ENCODE measurements at places on chromosomes 11 and 22. TPM values are rescaled to one million over a fixed set of nuclear protein-coding genes. Genes with fewer than 3 reads are reported as not detected.

Gene CNTF
- 0.89 TPM for total RNA-seq

Gene OR51E2
- 0.53 TPM for total RNA-seq

Gene HEPHL1
- total RNA-seq: not detected

Gene PTPRCAP
- total RNA-seq: 0.84 TPM

GRCh38 chr11:70935006-70935768, 317.2 kb downstream of the SHANK2 start:
- no peak for DNase-seq

DNA sequence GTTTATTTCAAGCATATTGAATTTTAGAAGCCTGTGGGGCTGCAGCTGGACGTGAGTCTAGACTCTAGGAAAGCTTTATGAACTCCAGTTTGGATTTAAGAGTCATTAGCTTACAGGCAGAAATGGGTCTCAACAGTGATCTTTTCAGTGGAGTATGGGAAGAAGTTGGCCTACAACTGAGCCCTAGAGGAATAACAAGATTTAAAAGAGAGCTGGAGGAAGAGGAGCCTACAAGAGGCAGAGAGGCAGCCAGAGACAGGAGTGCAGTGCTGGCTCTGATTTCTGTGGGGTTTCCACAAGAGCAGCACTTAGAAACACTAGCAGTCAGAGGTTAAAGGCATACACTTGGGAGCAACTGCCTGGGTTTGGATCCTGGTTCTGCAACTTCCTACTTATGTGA, 17.9 kb downstream of the APOL5 start:
- peak; percentile 91 for DNase-seq

GRCh38 chr11:21710809-21711208, 482.1 kb upstream of the ANO5 start:
- peak; percentile 66 for DNase-seq

GRCh38 chr22:31279821-31280505, 12.3 kb downstream of the PIK3IP1 start:
- no peak for DNase-seq

Gene FAU
- total RNA-seq: 998 TPM

DNA sequence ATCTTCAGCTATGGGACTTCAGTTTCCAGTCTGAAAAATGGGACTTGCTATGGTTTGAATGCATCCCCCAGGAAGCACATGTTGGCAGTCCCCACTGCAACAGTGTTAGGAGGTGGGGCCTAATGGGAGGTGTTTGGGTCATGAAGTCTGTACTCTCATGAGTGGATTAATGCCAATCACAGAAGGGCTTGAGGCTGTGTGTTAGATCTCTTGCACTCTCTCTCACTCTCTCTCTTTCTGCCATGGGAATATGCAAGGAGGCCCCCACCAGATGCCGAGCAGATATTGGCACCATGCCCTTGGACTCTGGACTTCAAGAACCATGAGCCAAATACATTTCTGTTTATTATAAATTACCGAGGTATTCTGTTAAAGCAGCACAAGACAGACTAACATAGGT, 7.8 kb upstream of the AP1B1 start:
- DNase-seq: peak; percentile 37

DNA sequence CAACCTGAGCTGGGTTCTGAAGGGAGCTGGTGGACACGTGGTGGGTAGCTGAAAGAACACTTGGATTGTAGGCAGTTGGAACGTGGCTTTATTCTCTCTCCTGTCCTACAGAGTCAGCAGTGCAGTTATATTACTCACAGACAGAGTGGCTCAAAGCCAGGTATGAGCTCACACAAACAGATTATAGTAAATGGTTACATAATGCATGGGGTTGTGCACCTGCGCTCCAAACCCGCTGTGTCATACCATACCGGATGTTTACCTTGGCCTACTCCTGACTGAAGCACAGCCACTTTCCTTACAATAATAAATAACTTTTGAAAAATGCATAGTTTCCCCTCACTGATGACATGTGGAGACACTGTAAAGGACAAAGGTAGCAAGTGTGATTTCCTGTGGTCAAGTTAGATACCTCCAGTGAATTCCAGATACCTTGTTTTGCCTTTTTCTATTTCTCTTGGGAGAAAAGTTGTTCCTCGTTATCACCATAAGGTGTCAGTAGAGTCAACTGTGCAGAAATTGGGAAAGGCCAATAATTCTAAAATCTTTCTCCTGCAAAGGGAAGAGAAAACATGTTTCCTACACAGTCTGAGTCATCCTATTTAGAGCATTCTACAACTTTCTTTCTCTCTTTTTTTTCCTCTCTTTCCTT, 13.5 kb downstream of the MS4A6A start:
- peak; percentile 46 for DNase-seq

DNA sequence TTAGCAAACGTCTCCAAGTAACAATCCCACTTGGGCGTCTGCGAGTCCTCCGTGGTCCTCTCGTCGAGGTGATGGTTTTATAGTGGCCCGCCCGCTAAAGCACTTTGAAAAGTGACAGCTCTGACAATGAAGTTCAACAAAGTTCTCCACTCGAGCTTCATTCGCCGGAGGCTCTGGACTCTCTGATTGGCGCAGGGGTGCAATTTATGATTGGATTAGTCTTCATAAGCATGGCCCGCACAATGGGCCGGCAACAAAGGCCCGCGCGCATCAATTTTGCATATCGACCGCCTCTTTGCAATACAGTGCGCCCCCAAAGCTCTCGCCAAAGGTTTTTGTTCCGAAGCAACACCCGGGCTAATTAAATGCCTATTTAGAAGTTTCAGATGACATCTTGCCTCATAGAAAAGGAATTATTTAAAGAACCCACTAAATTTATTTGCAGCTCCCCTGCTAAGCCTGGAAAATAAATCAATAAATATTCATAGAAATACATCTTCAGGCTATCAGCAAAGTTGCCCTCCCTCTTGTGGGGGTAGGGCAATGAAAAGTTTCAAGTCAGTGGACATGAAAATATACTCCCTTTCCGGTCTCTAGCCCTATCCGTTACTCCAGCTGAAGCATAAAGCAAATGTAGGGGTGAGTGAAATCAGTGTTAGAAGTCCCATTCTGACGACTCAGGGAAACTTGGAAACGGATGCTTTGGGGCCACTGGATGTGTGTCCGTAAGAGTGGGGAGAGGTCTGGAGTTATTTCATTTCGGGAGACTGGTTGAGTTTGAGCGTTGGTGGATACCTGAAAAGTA, at the start of gene DBX1:
Gene DBX1, minus strand, starts transcription at position 51 of the 805 bp plus-strand sequence. CDS start 151 bp downstream, outside the sequence.
- DNase-seq: peak; percentile 55

Gene RFPL1
- total RNA-seq: not detected

GRCh38 chr11:86606270-86606835, 66.1 kb downstream of the ME3 start:
- no peak for DNase-seq

Gene TRIM48
- not detected for total RNA-seq

Gene GATD1
- total RNA-seq: 18.1 TPM

Gene OR52E8
- total RNA-seq: not detected

Gene MMP3
- 0.22 TPM for total RNA-seq

- no peak for DNase-seq
Observed at GRCh38 chr11:5246772-5247471, 2.7 kb downstream of the HBG1 start.

- DNase-seq: no peak
Observed at GRCh38 chr22:42248995-42249394, 21.5 kb downstream of the TCF20 start.

GRCh38 chr11:67588136-67588503, 4.5 kb downstream of the GSTP1 start:
- DNase-seq: no peak

- DNase-seq: no peak
Observed at GRCh38 chr11:8100158-8100557, 19.1 kb downstream of the TUB start.

GRCh38 chr22:32794449-32795213, 6.9 kb upstream of the TIMP3 start:
- no peak for DNase-seq

Gene IGSF9B
- total RNA-seq: 8.1 TPM

Gene ALX4
- total RNA-seq: 3.7 TPM

Gene BUD13
- total RNA-seq: 17.8 TPM

DNA sequence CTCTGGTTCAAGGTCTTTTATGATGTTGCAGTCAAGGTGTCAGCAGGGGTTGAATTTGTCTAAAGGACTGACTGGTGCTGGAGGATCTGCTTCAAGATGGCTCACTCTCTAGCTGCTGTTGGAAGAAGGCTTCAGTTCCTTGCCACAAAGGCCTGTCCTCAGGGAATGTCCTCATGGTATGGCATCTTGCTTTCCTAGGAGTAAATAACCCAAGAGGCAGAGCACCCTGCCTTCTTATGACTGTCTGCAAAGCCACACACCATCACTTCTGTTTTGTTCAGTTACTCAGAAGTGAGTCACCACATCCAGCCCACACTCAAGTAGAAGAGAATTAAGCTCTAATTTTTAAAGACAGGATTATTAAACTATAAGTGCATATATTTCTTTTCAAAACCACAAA, 45.2 kb downstream of the PLAAT5 start:
- no peak for DNase-seq

DNA sequence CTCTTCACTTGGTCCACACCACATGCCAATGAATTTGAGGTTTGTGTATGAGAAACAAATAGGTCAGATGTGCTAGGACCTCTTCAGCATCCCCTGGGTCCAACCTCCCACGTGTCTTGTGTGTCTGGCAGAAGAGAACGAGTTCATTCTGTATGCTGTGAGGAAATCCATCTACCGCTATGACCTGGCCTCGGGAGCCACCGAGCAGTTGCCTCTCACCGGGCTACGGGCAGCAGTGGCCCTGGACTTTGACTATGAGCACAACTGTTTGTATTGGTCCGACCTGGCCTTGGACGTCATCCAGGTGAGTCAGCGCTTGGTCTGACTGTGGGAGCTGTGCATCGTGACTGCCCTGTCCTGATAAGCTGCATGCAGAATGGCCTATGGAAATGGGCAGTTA, 101.0 kb upstream of the SORL1-AS1 start:
- DNase-seq: no peak

Gene CALCA
- total RNA-seq: not detected

Gene FGF19
- total RNA-seq: 0.44 TPM

- no peak for DNase-seq
Observed at GRCh38 chr11:134449713-134450112, 37.7 kb upstream of the B3GAT1 start.

- DNase-seq: no peak
Observed at GRCh38 chr11:72067676-72068075, 12.7 kb downstream of the NUMA1 start.

DNA sequence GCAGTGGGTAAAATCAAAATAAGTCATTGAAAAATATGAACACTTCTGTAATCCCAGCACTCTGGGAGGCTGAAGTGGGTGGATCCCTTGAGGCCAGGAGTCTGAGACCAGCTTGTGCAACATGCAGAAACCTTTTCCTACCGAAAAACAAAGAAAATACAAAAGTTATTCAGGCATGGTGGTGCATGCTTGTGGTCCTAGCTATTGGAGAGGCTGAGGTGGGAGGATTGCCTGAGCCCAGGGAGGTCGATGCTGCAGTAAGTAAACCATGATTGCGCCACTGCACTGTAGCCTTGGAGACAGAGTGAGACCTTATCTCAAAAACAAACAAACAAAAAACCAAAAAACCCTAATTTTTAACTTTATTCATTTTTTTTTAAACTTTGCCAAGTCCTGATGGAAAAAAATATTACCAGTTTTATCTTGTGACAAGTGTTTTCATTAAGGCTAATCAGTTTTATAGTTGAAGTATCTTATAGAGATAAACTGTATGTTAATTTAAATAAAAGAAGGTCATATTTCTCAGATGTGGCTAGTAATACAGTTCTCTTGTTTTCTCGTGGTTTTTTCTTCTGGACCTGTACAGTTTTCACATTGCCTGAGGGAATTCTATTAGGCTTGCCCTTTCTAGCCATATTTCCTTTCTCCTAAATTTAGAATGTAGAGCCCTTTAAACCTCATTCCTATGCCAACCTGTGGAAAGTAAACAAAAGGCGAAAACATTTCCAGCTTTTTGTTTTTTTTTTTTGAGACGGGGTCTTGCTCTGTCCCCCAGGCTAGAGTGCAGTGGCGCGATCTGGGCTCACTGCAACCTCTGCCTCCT, 9.4 kb downstream of the HIPK3 start:
- no peak for DNase-seq

DNA sequence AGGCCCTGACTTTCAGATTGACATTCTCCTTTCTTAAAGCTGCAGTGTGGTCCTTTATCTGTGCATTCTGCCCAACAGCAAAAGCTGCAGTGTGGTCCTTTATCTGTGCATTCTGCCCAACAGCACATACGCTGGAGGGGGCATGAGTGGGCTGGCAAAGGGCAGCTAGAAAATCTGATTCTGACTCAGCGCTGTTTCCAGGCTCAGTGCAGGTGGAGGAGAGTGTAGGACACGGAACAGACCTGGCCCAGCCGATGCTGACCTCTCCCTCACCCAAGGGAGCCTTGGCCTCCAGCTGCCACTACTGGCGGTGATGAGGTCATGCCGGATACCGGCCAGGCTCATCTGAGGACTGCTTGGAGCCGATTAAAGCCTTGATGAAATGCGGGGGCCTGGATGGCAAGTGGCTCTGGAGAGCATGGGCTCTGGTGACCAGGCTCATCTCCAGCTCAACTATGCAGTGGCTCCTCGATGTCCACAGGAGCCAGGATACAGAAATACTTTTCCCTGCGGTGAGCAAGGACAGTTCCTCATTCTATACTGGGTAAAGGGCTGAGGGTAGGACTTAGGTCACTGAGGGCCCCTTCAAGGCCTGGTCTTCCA, 84.6 kb downstream of the CLPB start:
- peak; percentile 54 for DNase-seq

GRCh38 chr11:132114185-132114584, 743.8 kb downstream of the NTM start:
- peak; percentile 39 for DNase-seq

GRCh38 chr11:12906501-12906900, 102.6 kb upstream of the RASSF10 start:
- DNase-seq: no peak

GRCh38 chr22:49418943-49419342, 408.7 kb downstream of the BRD1 start:
- no peak for DNase-seq

DNA sequence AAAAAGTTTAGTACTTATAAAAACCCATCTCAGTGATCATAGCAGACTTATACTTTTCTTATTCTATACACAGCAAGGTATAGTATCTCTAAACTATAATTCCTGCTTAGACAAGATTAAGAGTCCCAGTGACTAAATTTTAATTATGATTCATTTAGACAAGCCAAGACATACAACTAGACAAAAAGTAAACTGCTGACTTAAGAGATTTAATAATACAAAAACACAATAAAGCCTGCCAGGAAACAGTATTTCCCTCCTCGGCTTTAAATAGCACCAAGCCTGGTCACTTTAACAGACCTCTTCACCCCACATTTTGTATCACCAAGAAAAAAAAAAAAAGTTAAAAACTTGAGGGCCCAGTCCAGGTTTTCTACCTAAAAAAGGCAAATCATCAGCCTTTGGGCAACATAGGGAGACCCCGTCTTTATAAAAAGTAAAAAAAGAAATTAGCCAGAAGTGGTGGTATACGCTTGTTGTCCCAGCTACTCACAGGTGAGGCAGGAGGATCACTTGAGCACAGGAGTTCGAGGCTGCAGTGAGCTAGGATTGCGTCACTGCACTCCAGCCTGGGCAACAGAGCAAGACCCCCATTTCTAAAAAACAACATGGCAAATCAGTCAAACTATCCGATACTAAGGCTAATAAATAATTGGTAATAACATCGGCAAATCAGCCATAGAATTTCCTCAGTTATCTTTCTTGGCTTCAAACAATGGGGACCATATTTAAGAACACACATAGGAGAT, 53.8 kb downstream of the SIK3 start:
- DNase-seq: peak; percentile 27

- DNase-seq: peak; percentile 71
Observed at GRCh38 chr11:58059007-58059350, 28.2 kb downstream of the OR6Q1 start.

Measured in muscle of leg (tissue), 16 donors.